ENCODE measurements at places on chromosomes 2 and 18. TPM values are rescaled to one million over a fixed set of nuclear protein-coding genes. Genes with fewer than 3 reads are reported as not detected.

GRCh38 chr2:186560254-186560653, 29.6 kb upstream of the ITGAV start:
- H3K27me3 ChIP-seq, result peaks cover 13% of the 10 kb centered on the region
- no peak overlapping the region for H3K4me3 ChIP-seq
- no peak for DNase-seq
- no peaks in the 10 kb centered on the region for H3K36me3 ChIP-seq
- H3K4me1 ChIP-seq, result no peaks in the 10 kb centered on the region

DNA sequence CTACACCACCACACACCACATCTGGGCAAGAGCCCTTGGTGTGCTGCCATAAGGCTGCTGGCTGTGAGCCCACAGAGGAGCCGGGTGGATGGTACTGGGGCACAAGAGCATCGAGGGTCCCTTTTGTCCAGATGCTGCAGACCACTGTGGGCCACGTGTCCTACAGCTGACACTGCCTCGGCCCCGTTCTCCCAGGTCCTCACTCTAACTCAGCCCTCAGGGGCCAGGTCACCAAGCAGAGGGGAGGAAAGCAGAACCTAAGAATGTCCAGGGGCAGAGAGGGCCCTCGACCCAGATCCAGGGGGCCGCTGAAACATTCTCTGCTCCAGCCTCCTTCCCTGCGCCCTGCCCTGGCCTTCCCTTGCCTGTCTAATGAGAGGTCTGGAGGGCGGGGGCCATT, 91.7 kb upstream of the ASB18 start:
- H3K27me3 ChIP-seq, result no peaks in the 10 kb centered on the region
- H3K36me3 ChIP-seq, result no peaks in the 10 kb centered on the region
- DNase-seq, result no peak
- H3K27ac ChIP-seq, result no peak overlapping the region
- H3K4me1 ChIP-seq, result peaks cover 8% of the 10 kb centered on the region
- H3K4me3 ChIP-seq, result no peak overlapping the region

GRCh38 chr2:193350509-193350908, 1155.8 kb upstream of the TMEFF2 start:
- H3K4me1 ChIP-seq, result peaks cover 5% of the 10 kb centered on the region
- H3K27ac ChIP-seq, result no peak overlapping the region
- no peak overlapping the region for H3K4me3 ChIP-seq
- DNase-seq, result no peak
- H3K36me3 ChIP-seq, result no peaks in the 10 kb centered on the region

DNA sequence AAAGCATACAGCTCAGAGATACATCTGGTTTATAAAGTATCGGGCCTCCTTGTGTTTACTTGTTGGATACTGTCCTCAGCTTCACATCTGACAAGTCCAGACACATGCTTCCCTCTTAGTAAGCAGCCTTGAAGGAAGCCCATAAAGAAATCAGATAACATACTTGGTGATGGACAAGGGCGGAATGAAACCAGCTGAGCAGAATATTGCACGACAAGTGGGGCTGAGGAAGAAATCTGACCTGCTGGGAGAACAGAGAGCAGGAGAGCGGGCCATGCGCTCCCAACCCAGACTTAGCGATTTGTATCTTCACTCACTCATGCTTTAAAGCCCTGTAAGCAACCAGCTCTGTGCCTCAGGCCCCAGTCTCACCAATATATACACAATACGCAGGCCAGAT, 208.4 kb downstream of the CDH20 start:
- H3K36me3 ChIP-seq, result no peaks in the 10 kb centered on the region
- H3K27ac ChIP-seq, result no peak overlapping the region
- DNase-seq, result no peak
- no peak overlapping the region for H3K4me3 ChIP-seq

- peaks cover 12% of the 10 kb centered on the region for H3K27me3 ChIP-seq
- H3K36me3 ChIP-seq, result no peaks in the 10 kb centered on the region
- H3K4me3 ChIP-seq, result no peak overlapping the region
- H3K27ac ChIP-seq, result no peak overlapping the region
Measured at GRCh38 chr18:25825979-25826776, 264.2 kb downstream of the SS18 start.

The KIF5C gene
- total RNA-seq, result 18.6 TPM

GRCh38 chr2:108118996-108119395, 120.8 kb upstream of the SULT1C3 start:
- no peak for DNase-seq
- H3K4me1 ChIP-seq, result no peaks in the 10 kb centered on the region
- no peak overlapping the region for H3K27ac ChIP-seq
- no peaks in the 10 kb centered on the region for H3K36me3 ChIP-seq
- H3K27me3 ChIP-seq, result peaks cover 4% of the 10 kb centered on the region

The DSG4 gene
- total RNA-seq, result not detected

The ACMSD gene
- total RNA-seq, result not detected

GRCh38 chr18:35572644-35573043, 8.9 kb upstream of the GALNT1 start:
- H3K27me3 ChIP-seq, result peaks cover 4% of the 10 kb centered on the region
- H3K36me3 ChIP-seq, result peaks cover 9% of the 10 kb centered on the region
- no peak overlapping the region for H3K4me3 ChIP-seq
- peaks cover 23% of the 10 kb centered on the region for H3K4me1 ChIP-seq
- no peak for DNase-seq
- H3K27ac ChIP-seq, result no peak overlapping the region

The STK16 gene
- total RNA-seq, result 33.7 TPM

The ZNF532 gene
- 4.0 TPM for total RNA-seq

DNA sequence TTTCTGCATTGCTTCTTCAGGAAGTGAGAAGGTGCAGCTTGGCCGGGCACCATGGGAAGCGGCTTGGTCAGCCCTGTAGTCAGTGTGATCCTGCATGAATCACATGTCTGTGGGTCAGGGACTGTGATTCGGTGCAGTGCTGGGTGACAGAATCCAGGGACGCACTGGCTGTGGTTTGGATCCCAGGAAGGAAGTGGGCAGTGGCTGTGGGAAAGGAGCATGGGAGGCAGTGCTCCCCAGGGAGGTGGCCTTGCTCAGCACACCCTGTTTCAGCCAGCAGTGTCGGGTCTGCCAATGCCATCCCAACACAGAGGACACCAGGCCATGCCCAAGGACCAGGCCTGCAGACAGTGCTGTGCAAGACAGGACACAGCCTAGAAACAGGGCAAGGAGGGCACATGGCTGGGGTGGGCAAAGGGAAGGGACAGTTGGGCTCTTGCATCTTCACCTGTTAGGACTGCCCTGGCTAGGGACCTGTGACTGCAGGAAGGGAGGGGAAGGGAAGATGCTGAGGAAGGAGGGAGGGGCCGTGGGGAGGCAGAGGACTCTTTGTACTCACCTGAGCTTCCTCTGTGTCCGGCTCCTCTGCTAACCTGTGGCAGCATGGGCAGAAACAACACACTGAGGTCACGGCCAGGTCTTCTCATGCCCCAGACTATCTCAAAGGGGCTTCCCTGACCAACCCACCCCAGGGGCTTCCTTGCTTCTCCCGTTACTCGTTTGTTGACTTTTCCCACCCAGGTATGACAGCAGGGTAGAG, 37.2 kb upstream of the DNMT3A start:
- peaks cover 28% of the 10 kb centered on the region for H3K4me1 ChIP-seq
- no peak overlapping the region for H3K4me3 ChIP-seq
- no peaks in the 10 kb centered on the region for H3K27me3 ChIP-seq
- H3K36me3 ChIP-seq, result peaks cover 10% of the 10 kb centered on the region
- no peak for DNase-seq

The SOX11 gene
- not detected for total RNA-seq

DNA sequence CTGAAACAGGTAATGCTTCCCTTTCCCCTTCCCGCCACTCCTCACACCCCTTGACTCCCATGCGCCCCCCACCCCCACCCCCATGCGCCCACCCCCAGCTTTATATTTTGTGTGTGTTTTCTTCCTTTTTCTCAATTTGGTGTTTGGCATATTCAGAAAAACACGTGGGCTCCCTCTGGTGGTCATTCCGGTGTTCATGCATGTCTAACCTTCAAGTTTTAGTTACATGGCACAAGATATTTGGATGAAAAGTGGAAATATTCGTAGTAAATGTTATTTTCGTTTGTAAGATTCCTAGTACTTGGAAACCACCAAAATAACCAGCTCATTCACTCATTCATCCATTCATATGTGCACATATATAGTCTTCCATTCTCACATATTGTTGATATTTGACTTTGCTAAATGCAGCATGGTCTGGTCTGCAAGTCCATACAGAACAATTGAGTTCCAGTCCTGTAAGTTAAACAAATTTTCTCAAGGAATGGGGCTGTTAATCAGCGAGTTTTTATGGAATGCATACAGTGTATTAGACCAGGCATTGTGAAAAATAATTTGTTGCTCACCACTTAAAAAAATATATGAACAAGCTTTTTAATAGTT, 143.6 kb upstream of the MAP3K20 start:
- no peak overlapping the region for H3K27ac ChIP-seq
- H3K4me1 ChIP-seq, result peaks cover 9% of the 10 kb centered on the region
- no peak overlapping the region for H3K4me3 ChIP-seq
- H3K36me3 ChIP-seq, result no peaks in the 10 kb centered on the region

GRCh38 chr2:238987352-238987981, 139.6 kb downstream of the TWIST2 start:
- DNase-seq, result no peak
- H3K36me3 ChIP-seq, result no peaks in the 10 kb centered on the region
- no peak overlapping the region for H3K27ac ChIP-seq
- H3K4me1 ChIP-seq, result no peaks in the 10 kb centered on the region
- peaks cover 7% of the 10 kb centered on the region for H3K27me3 ChIP-seq
- H3K4me3 ChIP-seq, result no peak overlapping the region

- H3K4me1 ChIP-seq, result peaks cover 7% of the 10 kb centered on the region
- H3K4me3 ChIP-seq, result peak within 1 kb of the TSS; percentile 76
- H3K36me3 ChIP-seq, result no peaks in the 10 kb centered on the region
- peak; percentile 34 for DNase-seq
- H3K27ac ChIP-seq, result no peak within 1 kb of the TSS
Measured at GRCh38 chr18:12657684-12658425, at the start of gene SPIRE1. Gene SPIRE1, minus strand, starts transcription at chr18:12658107. Its CDS starts 241 bp downstream, at chr18:12657866.

DNA sequence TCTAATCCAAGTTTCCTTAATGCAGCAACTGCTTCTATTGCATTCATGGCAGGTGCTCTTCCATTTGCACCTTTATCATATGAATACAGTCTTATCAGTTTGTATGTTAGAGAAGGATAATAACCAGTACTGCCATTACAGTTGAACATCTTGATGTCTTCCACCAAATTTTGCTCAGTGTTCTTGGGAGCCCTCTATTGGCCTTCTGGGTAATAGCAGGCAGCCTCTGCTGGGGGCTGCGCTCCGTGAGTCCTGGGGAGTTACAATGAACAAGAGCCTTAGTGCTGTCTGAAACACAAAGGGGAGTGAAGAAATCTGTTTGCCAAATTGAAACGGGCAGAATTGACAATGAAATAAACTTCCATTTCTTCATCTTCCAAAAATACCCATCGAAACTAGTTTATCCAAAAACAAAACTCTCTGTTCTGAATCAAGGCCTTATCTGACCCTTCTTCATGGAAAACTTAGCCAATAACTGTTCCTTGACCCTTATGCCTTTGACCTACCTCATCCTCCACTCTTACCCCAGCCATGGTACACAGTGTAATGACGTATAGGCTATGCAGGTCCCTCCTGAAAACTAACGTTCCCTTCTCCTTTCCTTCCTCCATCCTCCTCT, 79.9 kb downstream of the ALK start:
- H3K36me3 ChIP-seq, result no peaks in the 10 kb centered on the region
- peak; percentile 40 for DNase-seq
- no peak overlapping the region for H3K4me3 ChIP-seq
- no peak overlapping the region for H3K27ac ChIP-seq
- H3K27me3 ChIP-seq, result peaks cover 5% of the 10 kb centered on the region

The CDH19 gene
- total RNA-seq, result not detected

The ANKAR gene
- total RNA-seq, result 2.5 TPM

The SLC19A3 gene
- total RNA-seq, result not detected

Data from activated naive CD4-positive, alpha-beta T cell treated with anti-CD3 and anti-CD28 coated beads for 36 hours (primary cell).